Aortic smooth muscle cell (primary cell): ENCODE measurements at places on chromosomes 6 and 20. TPM values are rescaled to one million over a fixed set of nuclear protein-coding genes. Genes with fewer than 3 reads are reported as not detected.

Gene ULBP2
- 7.0 and 10.6 TPM in 2 replicates for total RNA-seq

Gene CYP39A1
- 0.44 and 0.53 TPM in 2 replicates for total RNA-seq

Gene NRN1
- total RNA-seq: 0.12 and 0.13 TPM in 2 replicates

Gene HLA-DQB1
- total RNA-seq: not detected in 2 replicates

Gene BPI
- 0.50 and 0.79 TPM in 2 replicates for total RNA-seq

Gene PRSS16
- total RNA-seq: not detected in 2 replicates

Gene PRND
- under 0.01 TPM in 2 replicates for total RNA-seq

Gene RFX6
- not detected in 2 replicates for total RNA-seq

Gene CCN6
- not detected in 2 replicates for total RNA-seq

Gene MMP24
- total RNA-seq: 0.53 and 0.75 TPM in 2 replicates

Gene RAET1E
- 0.56 and 1.8 TPM in 2 replicates for total RNA-seq

Gene TMEM244
- not detected in 2 replicates for total RNA-seq

Gene HLA-DQA1
- total RNA-seq: 0.40 TPM in 1 of 2 replicates, not detected in the other
